ENCODE measurements at places on chromosomes 4 and X.

- DNase-seq, result no peak
Observed at GRCh38 chrX:32010212-32010611, 938.4 kb upstream of the FTHL17 start.

DNA sequence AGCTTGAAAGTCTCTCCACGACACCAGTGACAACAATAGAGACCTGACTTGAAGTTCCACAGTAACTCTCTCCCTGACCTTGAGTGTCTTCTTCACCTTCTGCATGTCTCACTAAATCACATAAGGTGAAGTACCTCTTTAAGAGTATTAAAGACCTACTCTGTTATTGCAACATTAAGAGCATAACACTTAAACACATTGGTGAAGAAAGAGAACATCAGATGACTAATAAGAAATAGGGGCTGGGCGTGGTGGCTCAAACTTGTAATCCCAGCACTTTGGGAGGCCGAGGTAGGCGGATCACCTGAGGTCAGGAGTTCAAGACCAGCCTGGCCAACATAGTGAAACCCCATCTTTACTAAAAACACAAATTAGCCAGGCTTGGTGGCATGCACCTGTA, 33.9 kb upstream of the MAPK10 start:
- peak; percentile 53 for DNase-seq

GRCh38 chr4:153634738-153635353, 49.2 kb upstream of the TLR2 start:
- DNase-seq, result peak; percentile 63

DNA sequence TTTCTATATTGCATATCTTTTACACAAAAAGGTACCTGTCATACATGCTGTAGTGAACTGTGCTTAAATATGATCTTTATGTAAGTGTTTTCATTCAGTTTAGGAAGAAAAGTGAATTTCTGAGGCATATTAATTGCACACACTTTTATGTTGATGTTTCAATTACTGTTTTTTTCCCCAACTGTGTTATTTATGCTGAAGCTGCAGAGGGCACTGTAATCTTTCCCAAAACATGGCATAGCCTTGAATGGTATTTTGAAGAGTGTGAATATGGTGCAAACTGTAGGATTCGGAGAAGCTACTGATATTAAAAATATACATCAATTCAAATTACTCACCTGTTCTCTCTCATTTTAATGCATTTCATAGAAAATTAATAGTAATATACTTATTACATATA, 6.0 kb upstream of the CENPE start:
- peak; percentile 46 for DNase-seq

DNA sequence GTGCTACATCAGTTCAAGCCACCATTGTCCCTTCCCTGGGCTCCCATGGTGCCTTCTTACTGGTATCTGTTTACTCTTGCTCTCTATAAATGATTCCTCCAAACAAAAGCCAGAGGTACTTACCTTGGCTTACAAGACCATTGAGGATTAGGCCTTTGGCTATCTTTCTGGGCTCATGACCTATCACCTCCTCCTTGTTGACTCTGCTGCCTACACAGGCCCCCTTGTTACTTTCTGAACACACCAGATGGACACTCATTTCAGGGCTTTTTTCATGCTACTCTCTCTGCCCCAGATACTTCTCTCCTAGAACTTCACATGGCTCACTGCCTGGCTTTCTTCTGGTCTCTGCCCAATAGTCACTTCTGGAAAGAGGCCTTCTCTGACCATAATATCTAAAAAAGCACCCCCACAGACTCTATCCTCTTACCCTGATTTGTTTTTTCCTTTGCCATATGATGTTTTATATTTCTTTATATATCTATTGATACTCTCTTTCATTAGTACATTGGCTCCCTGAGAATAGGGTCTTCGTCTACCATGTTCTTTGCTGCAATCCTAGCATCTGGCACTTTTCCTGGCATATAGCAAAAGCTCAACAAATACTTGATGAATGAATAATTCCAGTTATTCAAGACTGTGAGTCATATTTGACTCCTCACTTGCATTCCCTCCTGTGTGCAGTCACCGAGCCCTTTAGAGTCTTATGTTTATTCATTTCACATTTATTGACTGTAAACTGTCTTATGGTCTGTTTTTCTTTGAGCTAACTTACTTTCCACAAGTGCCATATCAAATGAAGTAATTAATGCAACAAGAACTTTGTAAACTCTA, 27.1 kb upstream of the TAPT1 start:
- DNase-seq, result peak; percentile 69

- DNase-seq, result no peak
Observed at GRCh38 chrX:100687128-100687527, 43.1 kb downstream of the SRPX2 start.

GRCh38 chr4:160399826-160400225, 1296.9 kb downstream of the RAPGEF2 start:
- DNase-seq, result no peak

DNA sequence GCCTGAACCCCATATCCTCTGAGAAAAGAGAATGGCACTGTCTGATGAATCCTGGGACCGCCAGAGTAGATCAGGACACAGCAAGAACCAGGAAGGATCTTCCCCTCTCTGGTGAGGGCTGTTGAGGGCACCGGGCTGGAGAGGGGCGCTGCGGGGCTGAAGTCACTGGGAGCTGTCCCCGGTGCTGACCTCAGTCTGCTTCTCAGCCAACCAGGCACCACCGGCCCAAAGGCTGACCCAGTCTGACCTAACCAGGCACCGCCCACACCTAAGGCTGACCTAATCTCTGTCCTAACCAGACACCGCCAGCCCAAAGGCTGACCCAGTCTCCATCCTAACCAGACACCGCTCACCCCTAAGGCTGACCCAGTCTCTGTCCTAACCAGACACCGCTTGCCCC, 82.8 kb downstream of the CPZ start:
- DNase-seq, result peak; percentile 6

GRCh38 chr4:3201718-3202702, 46.9 kb upstream of the MSANTD1 start:
- DNase-seq, result no peak

DNA sequence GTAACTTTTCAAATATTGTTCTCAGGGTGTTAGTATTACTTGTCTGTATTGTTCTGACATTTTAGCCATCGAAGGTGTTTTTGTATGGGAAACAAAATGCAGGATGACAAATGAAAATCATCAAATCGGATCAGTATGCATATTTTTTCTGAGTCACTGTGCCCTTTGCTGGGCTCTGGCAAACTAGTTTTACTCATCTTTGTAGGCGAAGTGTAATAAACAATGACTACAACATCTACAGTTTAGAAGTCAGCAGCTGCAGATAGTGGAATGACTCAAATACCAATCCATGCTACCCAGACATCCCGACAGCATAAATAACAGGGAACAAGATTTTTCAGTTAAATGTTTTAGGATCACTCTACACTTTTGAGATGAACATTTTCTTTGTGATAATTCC, 557.3 kb upstream of the TENM3 start:
- peak; percentile 74 for DNase-seq

GRCh38 chr4:148747721-148748268, 305.6 kb upstream of the NR3C2 start:
- no peak for DNase-seq

- no peak for DNase-seq
Observed at GRCh38 chrX:78747489-78747888, at the start of gene LPAR4. Gene LPAR4, plus strand, starts transcription at chrX:78747720. Its CDS starts 7,150 bp downstream, at chrX:78754870.

DNA sequence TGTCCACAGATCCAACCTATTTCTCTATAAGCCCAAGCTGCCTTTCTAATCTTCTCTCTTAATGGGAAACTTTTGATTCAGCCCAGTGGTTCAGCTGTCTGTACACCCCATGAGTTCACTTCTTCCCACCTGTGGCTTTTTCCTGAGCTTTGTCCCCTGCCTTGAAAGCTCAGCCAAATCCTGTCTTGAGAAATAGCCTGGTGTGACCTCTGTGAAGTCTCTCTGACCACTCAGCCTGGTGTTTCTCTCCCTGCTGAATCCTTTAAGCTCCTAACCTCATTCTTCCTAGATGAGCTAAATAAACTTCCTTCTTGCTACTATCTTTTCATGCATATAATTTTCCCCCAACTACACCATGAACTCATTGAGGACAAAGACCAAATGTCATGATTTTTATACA, 15.2 kb upstream of the HERC5 start:
- DNase-seq, result no peak

DNA sequence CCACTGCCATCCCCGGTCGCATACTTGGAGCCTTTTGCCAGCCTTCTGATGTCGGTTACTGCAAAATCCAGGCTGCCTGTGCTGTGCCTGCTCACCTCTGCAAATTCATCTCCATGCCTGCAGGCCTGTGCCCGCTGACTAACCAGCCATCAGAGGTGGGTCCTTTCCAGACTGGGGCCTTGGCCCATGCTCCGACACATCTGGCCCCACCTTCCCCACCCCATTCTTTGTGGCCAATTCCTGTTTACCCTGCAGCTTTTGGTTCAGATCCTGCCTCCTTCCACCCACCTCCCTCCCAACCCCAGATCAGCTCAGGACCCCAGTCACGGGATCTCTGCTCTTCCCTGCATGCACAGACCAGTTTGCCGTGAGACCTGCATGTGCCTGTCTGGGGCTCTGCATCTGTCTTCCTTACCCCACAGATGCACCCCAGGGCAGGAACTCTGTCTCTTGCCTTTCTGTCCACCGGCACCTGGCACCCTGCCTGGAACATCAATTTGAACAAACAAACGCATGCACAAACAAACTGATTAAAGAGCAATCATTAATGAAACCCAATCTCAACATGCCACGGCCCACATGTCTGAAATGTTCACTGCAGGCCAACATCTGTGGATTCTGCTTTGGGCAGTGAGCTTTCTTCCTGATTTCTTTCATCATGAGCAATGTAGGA, 112.8 kb upstream of the PSAPL1 start:
- peak; percentile 57 for DNase-seq

- peak; percentile 50 for DNase-seq
Observed at GRCh38 chr4:23441530-23442069, 448.2 kb downstream of the PPARGC1A start.

GRCh38 chrX:71873459-71873833, 37.2 kb upstream of the NHSL2 start:
- DNase-seq, result no peak

GRCh38 chr4:84594724-84595123, 11.8 kb downstream of the CDS1 start:
- no peak for DNase-seq

DNA sequence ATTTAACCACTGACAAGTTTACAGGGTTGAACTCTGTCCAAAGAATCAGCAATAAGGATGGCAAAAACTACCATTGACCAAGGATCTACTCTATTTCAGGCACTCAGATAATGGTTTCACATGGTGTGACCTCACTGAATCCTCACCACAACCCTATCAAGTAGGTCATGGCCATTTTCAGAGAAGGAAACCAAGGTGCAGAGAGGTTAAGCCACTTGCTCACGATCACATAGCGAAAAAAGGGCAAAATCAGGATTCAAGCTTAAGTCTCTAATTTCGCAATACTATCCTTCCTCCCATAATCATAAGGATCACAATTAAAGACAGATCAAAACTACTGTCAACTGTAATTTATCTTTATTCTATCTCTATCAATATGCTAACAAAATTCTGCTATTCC, 191.0 kb upstream of the AFF2 start:
- DNase-seq, result no peak

DNA sequence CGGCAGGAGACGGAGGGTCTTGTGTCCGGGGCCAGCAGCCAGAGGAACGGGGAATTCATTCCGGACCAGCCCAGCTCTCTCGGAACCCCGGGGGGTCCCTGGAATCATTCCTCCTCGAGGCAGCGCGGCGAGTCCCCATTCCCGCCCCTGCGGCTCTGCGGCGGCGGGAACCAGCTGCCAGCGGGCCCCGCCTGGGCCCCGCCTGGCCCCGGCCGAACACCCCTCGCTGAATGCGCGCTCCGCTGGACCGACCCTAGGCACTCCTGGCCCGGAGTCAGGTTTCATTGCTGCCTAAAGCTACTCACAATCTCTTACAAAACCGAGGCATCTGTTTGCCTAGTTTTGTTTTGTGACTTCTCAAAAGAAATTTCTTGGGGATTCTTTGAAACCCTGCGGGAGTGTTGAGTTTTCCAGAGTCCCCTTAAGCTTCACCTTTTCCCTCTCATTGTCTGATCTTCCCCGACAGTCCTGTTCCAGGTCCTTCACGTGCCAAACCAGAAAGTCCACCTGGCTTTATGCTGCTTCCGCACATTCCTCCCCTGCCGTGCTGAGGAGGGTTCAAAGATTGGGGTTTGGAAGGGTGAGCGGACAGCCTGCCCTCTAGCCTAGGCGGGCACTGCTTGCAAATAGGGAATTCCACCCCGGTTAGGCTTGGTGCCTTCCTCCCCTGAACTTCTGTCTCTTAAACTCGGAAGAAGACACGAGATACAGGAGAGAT, 789 bp downstream of the ARHGAP10 start:
- peak; percentile 58 for DNase-seq

DNA sequence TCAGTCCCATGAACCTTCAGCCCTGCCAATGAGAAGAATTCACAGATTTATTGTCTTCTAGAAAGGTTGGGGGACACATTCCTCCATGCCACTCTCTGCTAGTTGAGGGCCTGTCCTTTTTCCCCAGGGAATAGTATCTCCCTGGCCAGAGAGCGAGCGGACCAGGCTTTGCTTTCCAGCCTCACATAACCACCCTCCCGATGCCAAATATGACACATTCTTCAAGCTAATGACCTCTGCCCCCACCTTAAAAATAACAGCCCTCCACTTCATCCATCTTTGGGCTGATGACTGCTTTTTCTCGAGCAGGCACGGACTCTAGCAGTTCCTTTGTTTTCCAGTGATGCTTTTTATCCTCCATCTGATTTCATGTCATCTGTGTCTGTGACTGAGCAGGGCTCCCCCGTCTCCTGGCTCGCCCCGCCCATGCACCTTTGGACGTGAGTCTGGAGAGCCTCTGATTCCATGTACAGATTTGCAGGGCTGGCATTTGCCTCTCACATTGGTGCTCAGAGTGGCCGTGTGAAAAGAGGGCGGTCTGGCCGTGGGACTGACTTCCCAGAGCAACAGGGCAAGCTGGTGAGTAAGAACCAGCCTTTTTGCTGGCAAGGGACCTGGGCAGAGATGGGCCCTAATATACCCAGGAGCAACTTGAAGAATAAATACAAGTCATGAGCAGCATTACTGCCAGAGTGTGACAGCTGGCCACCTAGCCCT, 279.8 kb downstream of the BCOR start:
- DNase-seq, result no peak

DNA sequence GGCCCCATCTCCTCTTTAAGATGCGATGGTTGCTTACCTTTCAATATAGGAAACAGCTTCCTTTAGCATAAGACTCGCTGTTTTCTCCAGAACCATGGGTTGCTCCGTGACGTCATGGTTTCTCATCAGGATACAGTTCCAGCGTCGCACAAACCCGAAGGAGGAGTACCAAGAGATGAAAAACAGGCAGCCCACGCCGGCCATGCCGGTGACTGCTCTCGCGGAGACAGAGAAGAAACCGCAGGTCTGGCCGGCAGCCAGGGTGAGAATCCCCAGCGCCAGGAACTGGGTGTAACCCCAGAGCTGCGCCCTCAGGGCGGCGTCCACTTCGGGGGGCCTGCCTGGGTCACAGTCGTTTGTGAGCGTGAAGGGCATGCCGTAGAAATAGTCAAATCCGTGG, 11.4 kb downstream of the ARSD start:
- no peak for DNase-seq

DNA sequence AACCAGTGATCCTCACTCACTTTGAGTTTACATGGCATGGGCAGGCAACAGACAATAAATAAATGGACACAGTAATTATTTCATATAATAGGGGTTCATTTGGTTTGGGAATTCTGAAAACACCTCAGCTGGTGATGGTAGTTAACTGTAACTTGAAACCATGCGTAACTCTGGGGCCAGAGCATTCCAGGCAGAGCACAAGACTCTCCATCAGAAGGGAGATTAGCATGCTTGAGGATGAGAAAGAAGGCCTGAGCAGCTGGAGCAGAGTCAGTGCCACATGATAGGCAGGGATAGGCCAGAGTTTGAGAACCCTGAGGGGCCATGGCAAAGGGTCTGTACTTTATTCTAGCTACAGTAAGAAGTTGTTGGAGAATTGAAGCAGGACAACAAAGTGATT, 56.3 kb upstream of the CXCL8 start:
- DNase-seq, result no peak

Data from MCF 10A (cell line).